NCI-H524 (cell line): ENCODE measurements at places on chromosomes 7 and 10.

GRCh38 chr10:87915989-87916388, 52.6 kb downstream of the PTEN start:
- no peak for DNase-seq

GRCh38 chr7:138606236-138606635, 94.9 kb downstream of the SVOPL start:
- DNase-seq = no peak

DNA sequence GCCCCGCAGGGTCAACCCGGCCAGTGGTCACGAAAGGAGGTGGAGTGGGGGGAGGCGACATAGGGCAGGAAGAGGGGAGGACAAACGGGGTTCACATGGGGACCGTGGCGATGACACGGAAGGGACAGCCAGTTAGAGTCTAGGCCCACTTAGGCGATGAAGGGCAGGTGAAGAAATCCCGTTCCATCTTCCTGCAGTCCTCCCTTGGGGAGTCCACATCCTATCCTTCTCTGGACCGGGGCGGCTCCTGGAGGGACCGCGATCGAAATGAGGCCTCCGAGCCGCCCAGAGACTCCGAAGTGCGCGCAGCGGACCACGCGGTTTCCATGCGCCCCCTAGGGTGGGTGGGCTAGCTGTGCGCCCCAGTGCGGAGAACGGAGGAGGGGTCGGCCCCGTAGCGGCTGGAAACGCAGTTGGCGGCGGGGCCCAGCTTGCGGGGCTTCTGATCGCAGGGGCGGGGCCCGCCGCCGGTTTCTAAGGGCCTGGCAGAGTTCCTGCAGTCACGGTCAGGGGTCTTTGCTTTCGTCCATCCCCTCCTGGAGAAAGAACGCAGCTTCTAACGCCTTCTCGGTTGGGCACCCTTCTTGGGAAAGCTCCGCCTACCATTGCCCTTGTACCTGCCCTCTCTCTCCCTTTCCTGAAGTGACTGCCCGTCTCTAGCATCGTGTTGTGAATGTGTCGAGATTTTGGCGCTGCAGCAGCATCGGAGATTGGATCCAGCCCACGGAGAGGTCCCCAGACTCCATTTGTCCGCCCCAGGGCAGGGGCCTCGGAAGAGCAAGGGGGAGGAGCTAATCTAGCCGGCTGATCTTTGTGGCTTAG, 17.9 kb upstream of the TMEM225B start:
- DNase-seq = peak; percentile 67

DNA sequence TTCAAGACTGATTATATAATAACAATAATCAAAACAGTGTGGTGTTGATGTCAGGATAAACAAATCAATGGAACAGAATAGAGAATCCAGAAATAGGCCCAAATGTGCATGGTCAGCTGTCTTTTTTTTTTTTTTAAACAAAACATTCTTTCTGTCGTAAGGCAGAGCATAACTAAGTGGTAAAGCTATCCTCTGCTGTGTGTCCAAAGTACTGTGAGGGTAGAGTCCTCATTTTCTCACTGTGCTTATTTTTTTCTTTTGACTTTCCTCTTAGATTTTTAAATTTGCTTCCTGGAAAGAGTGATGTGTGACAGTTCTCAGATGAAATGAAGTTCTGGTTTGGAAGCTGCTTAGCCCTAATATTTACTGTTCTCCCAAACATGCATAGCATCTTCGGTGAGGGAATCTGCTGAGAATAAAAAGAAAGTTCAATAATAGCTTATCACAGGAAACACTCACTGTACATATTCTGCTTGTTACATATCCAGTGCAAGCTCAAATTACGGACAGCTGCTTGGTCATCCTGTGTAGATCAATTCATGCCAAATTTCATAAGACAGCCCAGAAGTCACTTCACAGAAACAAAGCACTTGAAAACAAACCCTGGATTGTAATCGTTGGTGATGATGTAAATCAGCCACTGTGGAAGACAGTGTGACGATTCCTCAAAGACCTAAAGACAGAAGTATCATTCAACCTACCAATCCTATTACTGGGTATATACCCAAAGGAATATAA, 423.9 kb downstream of the NEBL start:
- DNase-seq = no peak

DNA sequence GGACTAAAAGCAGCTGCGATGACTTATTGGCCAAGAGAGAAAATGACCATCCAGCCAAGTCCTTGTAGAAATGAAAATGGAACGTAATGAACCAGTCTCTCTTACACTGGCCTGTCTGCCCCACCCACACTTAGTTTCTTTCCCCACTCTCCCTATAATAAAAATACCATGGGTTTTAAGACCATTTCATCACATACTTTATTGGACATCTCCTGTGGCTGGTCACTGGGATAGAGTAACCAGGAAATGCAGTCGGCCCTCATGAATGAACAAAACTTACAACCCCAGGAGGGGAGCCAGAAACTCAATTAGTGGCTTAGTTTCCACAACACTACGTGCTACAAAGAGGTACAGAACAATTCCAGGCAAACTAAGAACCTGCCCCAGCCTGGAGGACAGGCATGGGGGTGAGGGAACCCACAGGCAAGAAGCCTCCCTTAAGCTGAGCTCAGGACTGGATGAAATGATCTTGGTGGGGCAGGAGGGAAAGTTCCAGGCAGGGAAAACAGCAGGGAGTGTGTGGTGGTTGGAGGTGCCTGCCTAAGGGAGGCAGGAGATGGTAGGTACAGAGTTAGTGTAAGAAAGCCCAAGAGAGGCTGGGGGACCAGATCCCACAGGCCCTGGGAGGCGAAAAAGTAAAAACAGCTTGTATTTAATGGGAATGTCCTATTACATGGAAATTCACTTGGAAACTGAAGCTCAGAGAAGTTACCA, 29.6 kb downstream of the MKI67 start:
- no peak for DNase-seq

GRCh38 chr7:145916776-145917175, 199.8 kb upstream of the CNTNAP2 start:
- DNase-seq = no peak

DNA sequence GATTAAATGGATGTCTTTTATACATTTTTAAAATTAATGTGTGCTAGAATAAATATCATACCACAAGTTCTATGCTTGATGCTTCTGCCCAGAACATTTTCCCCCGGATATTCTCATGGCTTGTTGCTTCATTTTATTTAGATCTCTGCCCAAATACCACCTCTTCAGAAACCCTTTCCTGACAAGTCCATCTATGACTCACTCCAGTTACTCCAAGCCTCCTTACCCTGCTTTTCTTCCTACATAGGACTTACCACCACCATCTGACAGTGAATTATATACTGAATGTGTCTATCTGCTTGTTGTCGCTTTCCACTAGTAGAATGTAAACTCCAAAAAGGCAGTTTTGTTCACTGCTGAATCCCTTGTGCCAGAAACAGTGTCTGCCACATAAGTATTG, 19.1 kb upstream of the ERVW-1 start:
- DNase-seq = no peak

DNA sequence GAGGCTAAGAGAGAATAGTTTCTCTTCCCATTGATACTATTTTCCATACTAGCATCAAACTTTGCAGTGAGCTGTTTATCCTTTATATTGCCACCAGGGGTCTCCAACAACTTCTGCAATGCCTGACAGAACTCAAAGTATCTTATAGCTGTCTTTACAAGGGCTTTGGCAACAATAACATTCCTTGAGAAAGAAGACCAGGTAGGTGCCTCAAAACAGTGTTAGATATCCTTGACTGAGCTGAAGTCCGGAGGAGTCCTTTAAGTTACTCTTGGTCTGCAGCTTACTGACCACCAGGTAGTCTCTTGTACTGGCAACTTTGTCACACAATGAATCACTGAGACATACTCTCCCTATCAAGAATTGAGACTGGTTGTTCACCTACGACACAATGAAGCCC, 30.0 kb upstream of the TES start:
- DNase-seq = no peak

DNA sequence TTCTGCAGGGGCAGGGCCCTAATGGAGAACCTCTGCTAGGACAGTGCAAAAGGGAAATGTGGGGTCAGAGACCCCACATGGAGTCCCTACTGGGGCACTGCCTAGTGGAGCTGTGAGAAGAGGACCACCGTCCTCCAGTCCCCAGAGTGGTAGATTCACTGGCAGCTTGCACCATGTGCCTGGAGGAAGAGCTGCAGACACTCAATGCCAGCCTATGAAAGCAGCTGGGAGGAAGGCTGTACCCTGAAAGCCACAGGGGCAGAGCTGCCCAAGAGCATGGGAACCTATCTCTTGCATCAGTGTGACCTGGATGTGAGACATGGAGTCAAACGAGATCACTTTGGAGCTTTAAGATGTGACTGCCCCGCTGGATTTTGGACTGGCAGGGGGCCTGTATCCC, 20.3 kb upstream of the GNAT3 start:
- no peak for DNase-seq

GRCh38 chr7:38775506-38776175, 133.3 kb downstream of the VPS41 start:
- DNase-seq = peak; percentile 20

- no peak for DNase-seq
Observed at GRCh38 chr7:43511769-43512515, 71.0 kb upstream of the STK17A start.

DNA sequence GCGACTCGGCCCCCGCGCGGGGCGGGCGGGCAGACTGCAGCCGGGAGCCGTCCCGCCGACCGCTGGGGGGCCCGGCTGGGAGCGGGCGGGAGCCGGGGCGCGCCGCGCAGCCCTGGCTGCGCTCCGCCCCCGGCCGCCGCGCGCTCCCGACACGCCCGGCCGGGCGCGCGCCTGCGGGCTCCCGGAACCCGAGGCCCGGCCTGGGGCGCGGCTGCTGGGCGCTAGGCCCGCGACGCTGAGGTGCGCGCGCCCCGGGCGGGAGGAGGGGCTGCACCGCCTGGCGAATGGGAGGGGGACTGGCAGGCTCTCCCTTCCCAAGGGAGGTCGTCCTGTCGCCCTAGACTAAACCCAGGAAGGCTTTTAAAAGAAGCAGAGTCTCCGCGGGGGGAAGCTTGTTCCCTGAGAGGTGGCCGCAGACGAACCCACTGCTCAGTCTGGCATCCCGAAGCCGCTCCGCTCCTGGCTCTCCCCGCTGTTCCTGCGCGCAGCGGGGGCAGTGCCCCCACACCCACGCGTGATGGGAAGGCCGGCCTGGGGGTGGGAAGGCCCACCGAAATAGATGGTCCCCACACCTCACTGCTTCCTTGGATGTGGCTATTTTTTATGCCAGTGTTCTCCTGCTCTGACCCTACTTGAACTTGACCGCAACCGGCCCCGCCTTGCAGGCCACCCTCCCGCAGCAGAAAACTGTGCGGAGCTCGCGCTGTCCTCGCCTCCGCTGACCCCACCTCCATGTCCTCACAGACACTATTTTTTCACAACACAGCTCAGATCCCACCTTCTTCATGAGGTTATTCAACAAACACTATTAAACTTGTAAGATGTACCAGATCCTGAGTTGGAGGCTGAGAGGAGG, at the start of gene VOPP1:
TSS of gene VOPP1 (minus strand) at position 125 of the 856 bp plus-strand sequence. CDS start 178 bp downstream, outside the sequence.
- peak; percentile 76 for DNase-seq

DNA sequence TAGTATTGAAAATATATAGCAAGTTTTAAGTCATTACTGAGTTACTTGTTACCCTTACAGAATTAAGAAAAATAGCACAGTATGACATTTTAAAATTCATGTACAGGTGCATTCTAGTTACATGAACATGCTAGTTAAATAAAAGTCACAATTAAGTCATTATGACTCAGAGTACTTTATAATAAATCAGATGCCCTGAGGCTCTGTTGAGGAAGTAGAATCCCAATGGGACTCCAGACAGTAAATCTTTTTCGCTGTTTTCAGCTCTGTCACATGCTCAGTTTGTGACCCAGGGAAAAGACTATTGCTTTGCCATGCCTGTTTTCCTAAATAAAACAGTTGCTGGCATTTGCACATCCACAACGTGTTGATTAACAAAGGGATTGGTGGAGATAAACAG, 21.0 kb downstream of the NUDT13 start:
- no peak for DNase-seq

DNA sequence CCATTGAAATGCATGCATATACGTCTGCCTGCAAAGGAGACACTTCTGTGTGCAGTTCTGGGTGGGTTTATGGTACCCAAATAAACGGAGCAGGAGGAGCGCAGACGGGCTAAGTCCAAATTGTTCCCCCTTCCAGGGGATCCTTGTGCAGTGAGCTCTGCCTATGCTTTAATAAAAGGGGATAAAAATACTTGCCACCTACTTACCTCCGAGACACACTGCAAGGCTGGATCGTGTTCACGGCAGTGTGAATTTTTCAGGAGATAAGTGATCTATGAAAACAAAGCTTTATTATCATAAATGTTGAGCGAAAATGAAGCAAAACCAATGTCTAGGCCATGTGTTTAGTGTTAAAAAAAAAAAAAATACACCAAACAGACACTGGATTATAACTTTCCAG, 308.8 kb upstream of the AOAH start:
- no peak for DNase-seq

DNA sequence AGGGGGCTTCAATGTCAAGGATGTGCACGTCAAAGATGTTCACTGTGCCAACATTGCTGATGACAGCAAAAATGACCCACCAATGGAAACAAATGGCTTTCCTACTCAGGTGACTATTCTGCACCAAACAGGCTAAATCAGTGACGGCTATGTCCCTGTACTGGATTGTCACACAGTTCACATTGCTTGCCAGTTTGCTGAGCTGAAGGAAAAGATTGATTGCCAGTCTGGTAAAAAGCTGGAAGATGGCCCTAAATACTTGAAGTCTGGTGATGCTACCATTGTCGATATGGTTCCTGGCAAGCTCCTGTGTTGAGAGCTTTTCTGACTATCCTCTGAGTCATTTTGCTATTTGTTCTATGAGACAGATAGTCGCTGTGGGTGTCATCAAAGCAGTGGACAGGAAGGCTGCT, 202.2 kb upstream of the ETV1 start:
- no peak for DNase-seq

DNA sequence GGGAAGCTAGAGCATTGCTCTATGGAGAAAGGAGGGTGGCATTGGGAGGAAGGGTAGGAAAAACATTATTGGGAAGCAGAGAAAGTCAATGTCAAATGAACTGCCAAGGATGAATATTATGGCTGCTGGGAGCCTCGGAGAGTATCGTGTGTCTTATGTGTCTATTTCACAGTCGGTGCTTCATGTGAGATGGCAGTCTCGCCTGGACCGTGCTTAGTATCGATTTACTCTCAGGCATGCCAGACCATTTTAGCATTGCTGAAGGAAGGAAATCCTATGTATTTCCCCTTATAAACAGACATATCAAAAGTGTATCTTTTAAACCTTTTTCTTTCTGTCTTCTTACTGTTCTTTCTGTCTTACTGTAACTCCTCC, 612.6 kb downstream of the AUTS2 start:
- no peak for DNase-seq

- no peak for DNase-seq
Observed at GRCh38 chr10:114257498-114257897, 18.4 kb downstream of the VWA2 start.

- DNase-seq = no peak
Observed at GRCh38 chr10:31706464-31707092, 222.1 kb downstream of the ARHGAP12 start.

GRCh38 chr7:91800389-91800788, 80.1 kb downstream of the MTERF1 start:
- DNase-seq = no peak
